Activated naive CD4-positive, alpha-beta T cell (primary cell): ENCODE measurements at places on chromosomes 11 and 22.

DNA sequence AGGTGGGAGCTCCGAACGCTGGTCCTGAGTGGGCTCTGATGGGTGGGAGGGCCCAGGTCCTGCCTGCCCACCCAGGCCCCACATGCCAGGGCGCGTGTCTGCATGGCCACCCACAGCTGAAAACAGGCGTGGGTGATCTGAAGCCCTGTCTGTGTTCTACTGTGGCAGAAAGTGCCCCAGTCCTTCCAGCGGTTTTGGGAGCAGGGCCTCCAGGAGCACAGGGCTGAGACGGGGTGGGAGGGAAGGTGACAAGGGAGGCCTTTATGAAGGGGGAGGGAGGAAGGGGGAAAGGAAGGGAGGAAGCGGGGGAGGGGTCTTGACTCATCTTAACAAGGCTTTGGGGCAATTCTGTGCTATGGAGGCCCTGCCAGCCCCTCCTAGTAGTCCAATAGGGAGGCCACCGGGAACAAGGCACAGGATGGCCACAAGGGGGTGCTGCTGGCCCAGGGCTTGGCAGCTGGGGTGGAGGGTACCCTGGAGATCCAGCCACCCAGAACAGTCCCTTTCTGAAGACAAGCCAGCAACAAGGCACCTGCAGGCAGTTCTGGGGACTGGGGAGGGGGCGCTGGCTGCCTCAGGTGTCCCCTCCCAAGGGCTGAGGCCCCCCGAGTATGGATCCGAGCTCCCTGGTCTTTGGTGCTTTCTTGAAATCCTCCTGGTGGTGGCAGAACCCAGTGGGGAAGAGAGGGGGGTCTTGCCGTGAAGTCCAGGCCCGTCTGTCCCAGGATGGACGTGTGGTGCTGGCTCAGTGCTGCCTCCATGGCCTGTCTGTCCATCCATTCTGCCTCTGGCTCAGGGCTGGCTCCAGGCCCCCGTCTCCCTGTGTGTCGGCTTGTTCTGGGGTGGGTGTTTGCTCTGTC lies 6.3 kb upstream of the FADS3 start:
- DNase-seq = peak; percentile 65

- no peak for DNase-seq
Measured at GRCh38 chr11:2863276-2863618, 22.3 kb downstream of the CDKN1C start.

GRCh38 chr11:2516276-2517015 lies 71.6 kb downstream of the KCNQ1 start:
- DNase-seq = no peak

- no peak for DNase-seq
Measured at GRCh38 chr11:106161775-106162634, 84.5 kb downstream of the AASDHPPT start.

- DNase-seq = no peak
Measured at GRCh38 chr11:131422496-131422895, 52.1 kb downstream of the NTM start.

DNA sequence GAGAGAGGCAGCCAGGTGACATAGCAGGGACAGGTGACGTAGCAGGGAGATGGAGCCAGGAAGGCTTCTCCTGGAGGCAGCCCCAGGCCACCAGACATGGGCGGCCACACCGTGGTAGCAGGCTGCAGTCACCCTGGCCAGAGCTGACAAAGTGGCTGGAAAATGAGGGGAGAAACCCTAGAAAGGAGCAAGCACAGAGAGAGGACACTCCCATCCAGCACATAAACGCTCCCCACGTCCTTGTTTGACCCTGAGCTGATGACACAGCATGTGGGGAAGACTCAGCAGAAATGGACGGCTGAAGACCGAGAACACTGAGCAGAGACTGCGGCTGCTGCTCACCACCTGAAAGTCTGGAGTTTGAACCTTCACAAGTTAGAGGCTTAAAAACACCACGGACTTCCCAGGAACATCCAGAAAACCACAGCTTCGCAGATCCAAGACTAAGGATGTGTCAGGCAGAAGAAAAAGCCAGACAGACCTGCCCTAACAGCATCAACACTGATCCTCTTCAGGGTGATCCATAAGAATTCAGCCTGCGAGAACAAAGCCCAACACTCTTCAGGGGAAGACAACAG lies 28.7 kb downstream of the DRD4 start:
- no peak for DNase-seq

GRCh38 chr11:64406221-64406946 lies 47.4 kb downstream of the RPS6KA4 start:
- DNase-seq = no peak
